Mesothelial cell of epicardium (in vitro differentiated cells): ENCODE measurements at places on chromosomes 4 and X. TPM values are rescaled to one million over a fixed set of nuclear protein-coding genes. Genes with fewer than 3 reads are reported as not detected.
A peak's percentile ranks its signal among the peaks of the same experiment; 100 is the strongest.

The MAGEB5 gene
- not detected in 3 replicates for total RNA-seq

The IQCM gene
- total RNA-seq = 0.75 to 0.94 TPM (median 0.78 TPM) in 3 replicates

The VSIG1 gene
- 0.23 to 0.54 TPM (median 0.24 TPM) in 3 replicates for total RNA-seq

The CPE gene
- total RNA-seq = 93.8 to 105 TPM (median 94.1 TPM) in 3 replicates

The LONRF3 gene
- total RNA-seq = 0.97 to 1.6 TPM (median 1.3 TPM) in 3 replicates

The FRMPD4 gene
- total RNA-seq = 0.02 to 0.07 TPM in 2 of 3 replicates, not detected in the other

The ADH1A gene
- total RNA-seq = not detected in 3 replicates

The AMTN gene
- total RNA-seq = not detected in 3 replicates

The SULT1E1 gene
- total RNA-seq = 118 to 122 TPM (median 121 TPM) in 3 replicates

DNA sequence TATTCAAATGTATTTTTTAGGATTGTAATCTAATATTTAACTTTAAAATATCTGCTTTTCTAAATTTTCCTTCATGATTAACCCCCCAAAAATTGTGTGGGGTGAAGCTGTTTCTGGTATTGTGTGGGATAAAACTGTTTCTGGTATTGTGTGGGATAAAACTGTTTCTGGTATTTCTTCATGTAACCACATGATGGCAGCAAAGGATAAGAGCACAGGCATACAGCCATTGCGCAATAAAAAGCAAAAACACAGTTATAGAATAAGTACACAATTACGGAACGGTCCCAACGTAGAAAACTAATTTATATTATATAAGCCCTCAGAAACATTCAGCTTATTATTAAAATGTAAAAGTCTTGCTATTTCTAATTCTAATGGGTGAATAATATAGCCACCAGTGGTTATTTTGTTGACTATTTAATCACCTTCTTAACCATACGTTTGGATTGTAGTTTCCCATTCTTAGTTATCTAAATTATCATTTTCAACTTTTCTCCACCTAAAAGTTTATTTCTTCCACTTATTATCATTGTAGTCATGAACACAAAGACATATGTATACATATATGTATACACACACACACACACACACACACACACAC lies 333.9 kb upstream of the FSTL5 start:
- H3K27me3 ChIP-seq = peaks cover 11% of the 10 kb centered on the region
- no peak overlapping the region for H3K4me3 ChIP-seq
- DNase-seq = no peak
- no peak overlapping the region for H3K27ac ChIP-seq

DNA sequence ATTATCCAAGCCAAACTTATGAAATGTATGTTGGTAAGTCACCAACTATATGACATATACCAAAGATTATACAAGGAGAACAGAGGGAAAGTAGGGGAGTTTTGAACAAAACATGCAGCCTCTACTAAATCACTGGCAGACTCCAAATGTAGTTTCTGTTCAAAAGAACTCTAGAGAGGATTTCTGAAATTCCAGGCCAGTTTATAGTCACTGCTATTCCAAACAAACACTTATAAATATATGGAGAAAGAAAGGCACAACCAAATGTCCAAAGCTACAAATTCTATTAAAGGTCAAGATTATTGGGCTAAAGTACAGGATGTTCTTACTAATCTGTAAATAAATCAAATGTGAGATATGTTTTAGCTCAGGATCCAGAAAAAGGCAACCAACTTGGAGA lies 2.7 kb upstream of the LRCH2 start:
- no peak overlapping the region for H3K4me3 ChIP-seq
- no peak for DNase-seq
- H3K4me1 ChIP-seq = peaks cover 50% of the 10 kb centered on the region
- H3K27me3 ChIP-seq = no peaks in the 10 kb centered on the region
- H3K36me3 ChIP-seq = peaks cover 3% of the 10 kb centered on the region

- no peaks in the 10 kb centered on the region for H3K27me3 ChIP-seq
- H3K4me3 ChIP-seq = no peak overlapping the region
- H3K4me1 ChIP-seq = peaks cover 40% of the 10 kb centered on the region
- H3K27ac ChIP-seq = peak overlapping the region; percentile 55
- H3K36me3 ChIP-seq = peaks cover 12% of the 10 kb centered on the region
Observed at GRCh38 chr4:150145090-150145945, 67.1 kb downstream of the DCLK2 start.

GRCh38 chr4:54614149-54614548 lies 43.6 kb upstream of the KIT start:
- H3K27ac ChIP-seq = no peak overlapping the region
- peaks cover 7% of the 10 kb centered on the region for H3K4me1 ChIP-seq
- no peaks in the 10 kb centered on the region for H3K36me3 ChIP-seq

DNA sequence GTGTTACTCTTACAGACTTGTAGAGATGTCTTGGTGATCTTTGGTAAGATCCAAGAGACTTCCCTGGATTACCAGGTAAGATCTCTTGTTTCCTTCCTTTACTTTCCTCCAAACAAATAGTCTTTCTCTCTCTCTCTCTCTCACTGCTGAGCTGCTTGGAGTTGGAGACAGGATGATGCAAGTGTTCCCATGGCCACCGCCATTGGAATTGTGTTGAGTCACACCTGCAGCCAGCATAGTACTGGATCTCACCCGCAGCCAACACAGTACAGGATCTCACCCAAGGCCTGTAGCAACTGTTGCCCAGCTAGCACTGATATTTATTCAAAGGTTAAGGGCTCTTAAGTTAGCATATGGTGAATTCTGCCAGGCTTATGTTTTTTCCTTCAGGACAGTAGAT lies 1080.9 kb downstream of the FAT4 start:
- no peak overlapping the region for H3K27ac ChIP-seq
- H3K4me3 ChIP-seq = no peak overlapping the region
- H3K4me1 ChIP-seq = peaks cover 4% of the 10 kb centered on the region
- H3K27me3 ChIP-seq = no peaks in the 10 kb centered on the region

DNA sequence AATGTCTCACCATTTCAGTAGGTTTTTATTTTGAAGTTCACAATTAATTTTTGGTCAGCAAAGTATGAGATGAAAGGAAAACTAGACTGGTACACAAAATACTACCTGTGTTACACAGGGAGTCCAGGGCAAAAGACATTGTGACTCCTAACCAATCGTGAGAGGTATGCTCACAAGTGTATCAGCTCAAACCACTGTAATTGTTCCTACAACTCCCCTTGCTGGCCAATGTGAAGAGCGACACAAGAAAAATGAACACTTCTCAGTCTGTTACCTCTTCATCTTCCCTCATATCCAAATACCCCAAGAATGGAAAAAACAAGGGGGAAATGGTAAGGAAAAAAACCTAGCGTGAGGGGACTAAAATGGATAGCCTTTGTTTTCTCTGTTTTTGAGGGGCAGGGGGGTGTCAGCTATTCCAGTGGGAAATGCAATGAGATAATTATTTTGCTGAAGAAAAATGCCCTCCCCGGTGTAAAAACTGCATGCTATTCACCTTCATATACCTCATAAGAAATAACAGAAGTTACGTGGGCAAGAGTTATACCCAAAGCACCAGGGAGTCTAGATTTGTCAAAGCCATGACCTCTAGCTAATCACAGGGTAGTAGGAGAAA lies 30.6 kb upstream of the NSUN7 start:
- no peaks in the 10 kb centered on the region for H3K27me3 ChIP-seq
- H3K36me3 ChIP-seq = no peaks in the 10 kb centered on the region
- H3K4me3 ChIP-seq = no peak overlapping the region
- H3K27ac ChIP-seq = no peak overlapping the region
- H3K4me1 ChIP-seq = peaks cover 14% of the 10 kb centered on the region

DNA sequence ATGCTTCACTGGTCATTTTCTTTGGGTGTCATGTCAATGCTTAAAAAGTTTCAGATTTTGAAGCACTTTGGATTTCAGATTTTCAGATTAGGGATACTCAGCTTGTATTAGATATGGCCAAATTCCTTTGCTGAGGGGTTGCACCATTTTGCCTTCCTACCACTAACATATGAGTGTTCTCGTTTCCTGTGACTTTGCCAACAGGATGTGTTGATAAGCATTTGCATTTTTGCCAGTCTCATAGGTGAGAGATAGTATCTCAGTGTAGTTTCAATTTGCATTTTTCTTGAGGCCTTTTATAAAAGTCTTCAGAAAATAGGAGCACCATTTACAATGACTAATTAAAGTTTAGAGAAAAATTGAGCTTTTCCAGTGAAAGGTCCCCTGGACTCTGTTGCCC lies 71.6 kb upstream of the CLCN4 start:
- no peak for DNase-seq
- H3K4me1 ChIP-seq = peaks cover 10% of the 10 kb centered on the region
- peaks cover 7% of the 10 kb centered on the region for H3K36me3 ChIP-seq
- no peak overlapping the region for H3K4me3 ChIP-seq
- no peaks in the 10 kb centered on the region for H3K27me3 ChIP-seq

DNA sequence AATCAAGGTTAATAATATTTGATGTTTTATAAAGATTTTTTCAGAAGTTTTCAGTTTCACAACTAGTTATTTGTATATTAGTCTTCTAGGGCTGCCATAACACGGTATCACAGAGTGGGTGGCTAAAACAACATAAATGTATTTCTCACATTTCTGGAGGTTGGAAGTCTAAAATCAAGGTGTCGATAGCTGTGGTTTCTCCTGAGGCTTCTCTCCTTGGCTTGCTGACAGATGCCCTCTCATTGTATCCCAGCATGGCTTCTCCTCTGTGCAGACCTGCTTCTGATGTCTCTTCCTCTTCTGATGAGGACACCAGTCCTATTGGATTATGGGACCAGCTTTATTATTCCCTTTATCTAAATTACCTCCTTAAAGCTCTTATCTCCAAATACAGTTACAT lies 1456.6 kb downstream of the STIM2 start:
- no peaks in the 10 kb centered on the region for H3K27me3 ChIP-seq
- no peak for DNase-seq
- no peak overlapping the region for H3K4me3 ChIP-seq
- no peak overlapping the region for H3K27ac ChIP-seq

GRCh38 chr4:57114973-57115372 lies 4.8 kb upstream of the IGFBP7 start:
- no peak for DNase-seq
- H3K4me3 ChIP-seq = no peak overlapping the region
- H3K4me1 ChIP-seq = peaks cover 62% of the 10 kb centered on the region
- H3K27ac ChIP-seq = no peak overlapping the region
- H3K36me3 ChIP-seq = no peaks in the 10 kb centered on the region

- H3K27ac ChIP-seq = no peak overlapping the region
- H3K36me3 ChIP-seq = no peaks in the 10 kb centered on the region
- H3K4me3 ChIP-seq = no peak overlapping the region
- no peak for DNase-seq
- no peaks in the 10 kb centered on the region for H3K27me3 ChIP-seq
Observed at GRCh38 chr4:99722006-99722405, 64.4 kb upstream of the C4orf54 start.

GRCh38 chr4:1509366-1509765 lies 103.1 kb upstream of the NKX1-1 start:
- H3K27ac ChIP-seq = no peak overlapping the region
- peaks cover 42% of the 10 kb centered on the region for H3K27me3 ChIP-seq
- peak; percentile 16 for DNase-seq
- H3K36me3 ChIP-seq = no peaks in the 10 kb centered on the region

DNA sequence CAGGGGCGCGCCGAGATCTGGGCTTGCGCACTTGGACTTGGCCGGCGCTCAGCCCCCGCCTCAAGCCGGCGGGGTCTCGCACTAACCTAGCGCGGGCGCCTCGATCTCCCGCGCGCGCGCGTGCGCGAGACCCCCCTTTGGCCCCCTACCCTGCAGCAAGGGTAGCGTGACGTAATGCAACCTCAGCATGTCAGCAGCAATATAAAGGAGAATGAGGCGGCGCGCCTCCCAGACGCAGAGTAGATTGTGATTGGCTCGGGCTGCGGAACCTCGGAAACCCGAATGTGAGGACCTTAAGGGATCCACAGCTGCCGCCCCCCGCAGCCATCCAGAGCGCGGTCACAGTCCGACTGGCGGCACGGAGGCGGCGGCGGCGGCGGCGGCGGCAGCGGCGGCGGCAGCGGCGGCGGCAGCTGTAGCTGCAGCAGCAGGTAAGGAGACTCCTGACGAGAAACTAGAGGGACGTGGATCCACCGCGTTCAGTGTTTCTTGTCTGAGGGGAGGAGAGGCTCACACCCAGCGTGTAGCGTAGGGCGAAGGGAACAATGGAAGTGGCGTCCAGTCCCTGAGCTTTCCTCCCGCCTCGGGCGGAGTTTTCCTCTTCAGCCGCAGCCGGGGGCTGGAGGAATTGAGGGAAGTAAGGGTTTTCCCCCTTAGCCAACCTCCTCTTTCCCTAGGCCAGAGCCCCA lies at the start of the genes SATL1 and ZNF711:
Gene SATL1 (minus strand): TSS at position 19 of the 689 bp plus-strand sequence. CDS start 134,811 bp downstream, outside the sequence.
Gene ZNF711 (plus strand): TSS at position 231 of the 689 bp plus-strand sequence. CDS start 3,582 bp downstream, outside the sequence.
- H3K4me3 ChIP-seq = peak within 1 kb of the TSS; percentile 91
- peak; percentile 81 for DNase-seq
- H3K4me1 ChIP-seq = peaks cover 21% of the 10 kb centered on the region
- H3K27me3 ChIP-seq = no peaks in the 10 kb centered on the region

DNA sequence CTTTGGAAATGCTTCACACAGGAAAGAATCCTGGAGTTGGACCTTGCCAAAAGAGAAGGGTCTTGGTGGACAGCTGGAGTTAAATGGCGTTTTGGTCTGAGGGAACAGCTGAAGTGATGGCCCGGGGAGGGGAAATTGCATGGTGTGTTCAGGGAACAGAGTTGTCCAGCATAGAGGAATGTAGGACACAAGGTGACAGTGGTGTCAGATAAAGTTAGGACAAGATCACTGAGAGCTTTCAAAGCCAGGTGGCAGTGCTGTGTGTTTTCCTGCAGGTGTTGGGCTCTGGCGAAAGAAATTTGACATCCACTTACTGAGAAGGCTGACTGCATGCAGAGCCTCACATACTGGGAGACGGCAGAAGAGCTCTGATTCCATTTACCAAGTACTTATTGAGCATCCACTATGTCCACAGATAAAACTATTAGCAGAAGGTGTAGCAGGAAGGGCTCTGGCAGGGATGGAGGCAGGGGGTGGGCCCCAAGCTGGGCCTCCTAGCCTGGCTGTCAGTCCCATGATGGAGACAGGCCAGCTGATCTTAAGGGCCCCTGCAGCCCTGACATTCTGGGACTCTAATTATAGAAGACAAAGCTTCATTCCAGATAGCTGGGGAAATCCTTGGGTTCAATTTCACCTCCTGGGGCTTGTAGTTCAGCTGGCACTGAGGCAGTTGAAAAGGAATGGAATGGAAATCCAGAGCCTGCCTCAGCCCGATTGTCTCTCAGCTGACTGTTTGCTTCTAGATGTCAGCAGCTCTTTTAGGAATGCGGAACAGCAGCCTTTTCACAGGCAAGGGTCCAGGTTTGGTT lies 150.2 kb upstream of the MAMLD1 start:
- peaks cover 11% of the 10 kb centered on the region for H3K27me3 ChIP-seq
- no peaks in the 10 kb centered on the region for H3K36me3 ChIP-seq
- H3K27ac ChIP-seq = no peak overlapping the region
- DNase-seq = no peak
- no peaks in the 10 kb centered on the region for H3K4me1 ChIP-seq
- no peak overlapping the region for H3K4me3 ChIP-seq

DNA sequence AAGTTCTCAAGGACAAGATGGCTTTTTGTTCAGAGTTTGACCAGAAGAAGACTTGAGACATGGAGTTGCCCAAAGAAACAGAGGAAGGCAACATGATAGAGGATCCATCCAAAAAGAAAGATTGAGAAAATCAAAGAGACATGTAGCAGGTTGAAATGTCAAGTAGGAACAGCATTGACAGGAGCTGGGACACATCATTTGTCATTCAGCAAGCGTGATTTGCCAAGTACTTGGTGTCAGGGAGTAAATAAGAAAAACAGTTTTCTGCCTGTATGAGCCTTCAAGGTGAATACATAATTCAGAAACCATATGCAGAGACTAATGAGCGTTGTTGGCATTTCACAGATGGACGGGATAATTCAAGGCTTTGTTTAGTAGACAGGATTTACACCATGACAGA lies 11.2 kb downstream of the SMIM31 start:
- H3K27ac ChIP-seq = no peak overlapping the region
- H3K4me3 ChIP-seq = no peak overlapping the region
- no peak for DNase-seq
- H3K36me3 ChIP-seq = no peaks in the 10 kb centered on the region
